ENCODE measurements at places on chromosomes 13 and 19.

DNA sequence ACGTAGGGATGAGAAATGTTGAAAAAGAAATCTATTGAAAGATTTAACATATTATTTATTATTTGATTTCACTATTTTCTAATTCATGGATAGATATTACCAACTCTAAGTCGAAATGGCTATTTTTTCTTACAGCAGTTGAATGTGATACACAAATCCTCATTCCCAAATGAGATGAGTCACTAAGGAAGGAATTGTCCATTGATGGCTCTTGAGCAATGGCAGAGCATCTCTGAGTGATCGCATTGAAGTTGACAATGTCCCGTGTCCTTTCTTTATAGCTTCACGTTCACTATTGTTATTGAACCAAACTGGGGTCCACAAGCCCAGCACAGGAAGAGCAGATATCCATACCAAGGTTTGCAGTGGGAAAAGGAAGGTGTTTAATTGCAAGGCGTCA lies 648.3 kb upstream of the SPRY2 start:
- no peak for DNase-seq

DNA sequence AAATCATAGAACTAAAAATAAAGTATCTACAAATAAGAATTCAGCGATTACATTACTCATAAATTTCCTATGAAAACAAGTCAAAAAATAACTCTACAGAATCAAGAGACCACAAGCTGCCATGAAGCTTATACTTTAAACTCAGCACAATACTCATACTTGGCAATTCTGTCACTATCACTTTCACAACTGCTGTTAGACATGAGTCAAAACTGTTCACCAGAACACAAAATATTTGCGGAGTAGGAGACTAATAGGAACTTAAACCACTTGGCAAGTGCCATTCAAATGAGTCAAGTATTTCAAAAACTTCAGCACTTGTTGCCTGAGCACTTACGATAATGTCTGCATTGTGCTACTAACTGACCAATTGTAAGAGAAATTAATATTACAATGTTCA lies 387.8 kb upstream of the GPC6 start:
- no peak for DNase-seq

DNA sequence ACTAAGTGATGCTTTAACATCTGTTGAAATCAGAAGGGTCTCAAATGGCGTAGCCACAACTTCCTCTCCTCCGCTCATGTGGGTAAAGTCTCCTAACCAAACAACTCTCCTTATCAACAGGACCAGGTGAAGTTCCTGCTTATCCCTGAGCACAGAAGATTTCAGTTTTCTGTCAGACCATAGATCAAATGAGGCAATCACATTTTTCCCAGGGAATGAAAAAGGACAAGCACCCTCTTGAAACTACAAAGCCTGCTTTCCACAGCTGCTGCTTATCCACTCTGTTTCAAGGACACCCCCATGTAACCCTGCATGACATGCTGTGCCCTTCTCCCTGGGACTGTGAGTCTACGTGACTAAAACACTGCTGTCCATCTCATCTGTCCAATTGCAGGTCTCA lies 788.3 kb upstream of the SLITRK5 start:
- DNase-seq, result no peak

- DNase-seq, result no peak
Measured at GRCh38 chr13:40076765-40077362, 421.4 kb downstream of the COG6 start.

DNA sequence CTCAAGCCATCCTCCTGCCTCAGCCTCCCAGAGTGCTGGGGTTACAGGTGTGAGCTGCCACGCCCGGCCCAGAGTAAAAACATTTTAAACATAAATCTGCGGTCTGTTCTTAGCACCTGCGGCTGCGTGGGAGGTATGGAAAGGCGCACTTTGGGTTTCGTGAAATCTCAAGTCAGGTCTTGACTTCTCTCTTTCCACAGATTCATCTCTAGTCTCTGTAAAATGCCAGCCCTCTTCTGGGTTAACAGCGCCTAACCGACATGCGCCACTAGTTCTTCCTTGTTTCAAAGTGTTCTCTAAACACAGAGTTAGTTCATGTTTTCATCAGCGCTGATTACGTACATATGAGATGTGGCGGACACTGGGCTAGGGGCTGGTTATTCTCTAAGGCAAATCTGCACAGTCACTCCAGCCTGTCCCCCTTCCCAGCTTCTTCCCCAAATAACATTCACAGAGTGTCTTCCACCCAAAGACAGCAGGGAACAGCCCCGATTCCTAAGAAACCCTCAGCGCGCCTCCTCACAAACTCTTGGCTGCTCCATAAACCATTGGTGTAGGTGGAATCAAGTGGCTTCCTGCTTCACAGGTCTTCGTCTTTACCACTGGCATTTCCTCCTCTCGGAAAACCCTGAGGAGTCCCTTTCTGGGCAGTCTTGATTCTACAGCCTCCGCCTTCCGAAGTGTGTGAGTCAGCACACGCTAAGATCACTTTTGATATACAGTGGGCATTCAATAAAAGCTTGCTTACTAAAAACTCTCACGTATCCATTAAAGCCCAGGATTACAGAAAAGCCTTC lies 1.4 kb downstream of the PARP4 start:
- DNase-seq, result peak; percentile 65

GRCh38 chr19:10431943-10432735 lies 11.8 kb downstream of the PDE4A start:
- peak; percentile 62 for DNase-seq

GRCh38 chr13:110233181-110233950 lies 73.6 kb downstream of the COL4A1 start:
- no peak for DNase-seq

DNA sequence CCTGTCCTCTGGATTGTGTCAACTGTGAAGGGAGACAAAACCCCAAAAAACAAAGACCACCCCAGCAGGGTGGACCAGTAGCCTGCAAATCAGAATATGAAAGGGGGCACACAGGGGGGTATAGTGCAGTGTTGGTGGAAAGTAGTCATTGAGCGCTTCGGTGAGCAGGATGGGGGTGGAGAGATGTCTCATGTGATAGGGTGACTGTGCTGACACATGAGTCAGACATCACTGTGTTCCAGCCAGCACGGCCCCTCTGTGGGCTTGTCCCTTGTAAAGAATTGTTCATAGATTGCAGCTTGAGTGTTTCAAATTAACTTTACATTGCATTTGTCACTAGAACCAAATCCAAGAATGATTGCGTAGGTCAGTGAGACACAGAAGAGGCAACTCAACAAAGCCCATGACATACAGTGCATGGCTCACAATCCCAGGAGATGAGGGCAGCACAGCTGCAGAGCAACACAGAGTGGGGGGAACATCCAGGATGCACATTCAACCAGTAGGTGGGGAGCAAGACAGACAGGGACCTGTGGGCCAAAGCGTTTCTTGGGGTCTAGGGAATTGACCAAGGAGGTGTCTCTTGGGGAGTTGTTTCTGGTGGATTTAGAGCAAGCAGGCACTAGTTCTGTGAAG lies 7.5 kb downstream of the ZNF440 start:
- no peak for DNase-seq

DNA sequence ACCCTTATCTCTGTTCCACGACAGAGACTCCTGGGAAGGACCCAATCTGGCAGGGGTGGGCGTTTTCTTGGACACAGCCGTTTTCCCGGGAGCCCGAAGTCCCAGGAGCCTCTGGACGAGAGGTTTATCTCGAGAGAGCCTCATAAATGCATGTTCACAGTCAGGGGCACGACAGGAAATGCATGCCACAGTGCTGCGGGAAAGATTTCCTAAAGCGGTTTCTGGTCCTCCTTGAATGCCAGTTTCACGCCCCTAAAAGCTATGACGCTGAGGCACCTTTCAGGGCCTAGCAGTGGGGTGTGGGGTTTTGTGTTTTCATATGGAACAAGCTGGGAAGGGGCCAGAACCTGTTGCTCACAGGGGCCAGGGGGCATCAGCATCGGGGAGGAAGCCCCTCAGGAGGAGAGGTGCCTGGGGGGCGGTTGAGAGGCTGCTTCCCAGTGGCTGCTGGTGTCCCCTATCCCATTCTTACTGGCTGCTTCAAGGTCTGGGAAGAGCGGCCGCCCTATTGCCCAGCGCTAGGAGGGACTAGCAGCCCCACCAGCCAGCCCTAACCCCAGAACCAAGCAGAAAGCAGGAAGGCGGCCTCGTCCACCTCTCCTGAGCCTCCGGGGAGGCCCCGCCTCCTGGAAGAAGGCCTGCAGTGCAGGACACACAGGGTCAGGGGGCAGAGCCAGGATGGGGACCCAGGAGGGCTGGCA lies 157.0 kb downstream of the KDM4B start:
- DNase-seq, result no peak

DNA sequence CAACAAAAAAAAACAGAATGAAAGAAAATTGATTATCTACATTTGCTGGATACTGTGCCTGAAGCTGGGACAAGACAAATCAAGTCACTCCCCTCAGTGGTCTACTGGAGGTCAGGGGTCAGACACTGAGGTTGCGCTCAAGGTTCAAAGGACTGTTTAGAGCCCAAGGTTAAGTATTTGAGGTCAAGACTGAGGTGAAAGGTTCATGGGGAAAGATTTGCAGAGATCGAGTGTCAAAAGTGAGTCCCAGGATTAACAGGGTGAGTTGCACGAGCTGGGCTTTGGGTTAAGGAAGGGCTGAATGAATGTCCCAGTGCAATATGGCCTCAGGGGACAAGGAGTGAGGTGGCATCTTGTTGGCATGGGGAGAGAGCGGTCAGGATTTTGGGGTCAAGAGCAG lies 3.4 kb upstream of the TOMM40 start:
- DNase-seq, result no peak

DNA sequence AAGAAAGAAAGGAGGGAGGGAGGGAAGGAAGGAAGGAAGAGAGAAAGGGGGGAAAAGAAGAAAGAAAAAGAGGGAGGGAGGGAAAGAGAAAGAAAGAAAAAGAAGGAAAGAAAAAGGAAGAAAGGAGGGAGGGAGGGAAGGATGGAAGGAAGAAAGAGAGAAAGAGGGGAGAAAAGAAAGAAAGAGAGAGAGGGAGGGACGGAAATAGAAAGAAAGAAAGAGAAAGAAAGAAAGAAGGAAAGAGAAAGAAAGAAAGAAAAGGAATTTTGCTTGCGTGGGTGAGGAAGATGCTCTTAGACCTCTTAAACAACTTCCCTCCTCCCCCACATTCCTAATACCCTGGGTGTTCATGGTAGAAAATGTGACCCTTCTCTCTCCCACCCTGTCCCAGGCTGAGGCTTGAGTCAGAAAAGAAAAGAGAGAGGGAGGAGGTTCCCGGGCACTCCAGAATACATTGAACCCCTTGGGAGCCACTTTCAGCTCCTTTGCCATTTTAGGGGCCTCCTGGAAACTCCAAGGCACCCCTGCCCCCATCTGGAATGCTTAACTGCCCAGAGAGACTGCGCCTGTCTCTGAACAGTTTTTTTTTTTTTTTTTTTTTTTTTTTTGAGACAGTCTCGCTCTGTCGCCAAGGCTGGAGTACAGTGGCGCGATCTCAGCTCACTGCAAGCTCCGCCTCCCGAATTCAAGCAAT lies 9.2 kb upstream of the KANK3 start:
- DNase-seq, result no peak

DNA sequence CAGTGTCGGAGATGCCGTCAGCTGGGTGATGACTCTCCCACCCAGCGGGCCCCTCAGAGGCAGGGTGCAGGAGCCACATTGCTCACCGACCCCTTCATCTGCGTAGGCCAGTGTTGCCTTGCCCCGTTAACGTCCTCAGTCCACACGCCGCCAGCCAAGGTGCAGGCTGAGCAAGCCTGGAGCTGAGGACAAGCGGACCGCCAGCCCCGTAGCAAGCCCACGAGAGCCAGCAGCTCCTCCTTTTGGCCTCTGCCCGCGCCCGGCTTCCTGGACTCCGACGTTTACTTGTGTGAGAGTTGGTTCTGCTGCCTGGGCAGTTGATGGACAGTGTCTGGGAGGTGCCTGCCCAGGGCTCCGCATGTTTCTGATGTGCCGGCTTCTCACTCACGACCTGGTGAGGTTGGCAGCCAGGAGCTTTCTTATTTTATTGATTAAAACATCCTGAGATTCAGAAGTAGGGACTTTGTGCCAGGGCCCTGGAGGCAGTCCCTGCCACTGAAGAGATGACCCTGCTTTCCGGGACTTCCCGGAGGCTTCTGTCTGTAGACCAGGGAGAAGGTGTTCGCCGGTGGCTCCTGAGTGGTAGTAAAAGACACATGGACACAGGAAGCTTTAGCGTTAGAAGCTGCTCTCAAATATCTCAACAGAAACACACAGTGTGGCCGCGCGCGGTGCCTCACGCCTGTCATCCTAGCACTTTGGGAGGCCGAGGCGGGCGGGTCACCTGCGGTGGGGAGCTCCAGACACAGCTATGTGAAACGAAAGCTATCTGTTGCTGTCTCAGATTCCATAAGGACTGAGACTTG lies 5.8 kb downstream of the DAZAP1 start:
- no peak for DNase-seq

GRCh38 chr19:14782626-14783409 lies 4.5 kb upstream of the ADGRE2 start:
- DNase-seq, result no peak

DNA sequence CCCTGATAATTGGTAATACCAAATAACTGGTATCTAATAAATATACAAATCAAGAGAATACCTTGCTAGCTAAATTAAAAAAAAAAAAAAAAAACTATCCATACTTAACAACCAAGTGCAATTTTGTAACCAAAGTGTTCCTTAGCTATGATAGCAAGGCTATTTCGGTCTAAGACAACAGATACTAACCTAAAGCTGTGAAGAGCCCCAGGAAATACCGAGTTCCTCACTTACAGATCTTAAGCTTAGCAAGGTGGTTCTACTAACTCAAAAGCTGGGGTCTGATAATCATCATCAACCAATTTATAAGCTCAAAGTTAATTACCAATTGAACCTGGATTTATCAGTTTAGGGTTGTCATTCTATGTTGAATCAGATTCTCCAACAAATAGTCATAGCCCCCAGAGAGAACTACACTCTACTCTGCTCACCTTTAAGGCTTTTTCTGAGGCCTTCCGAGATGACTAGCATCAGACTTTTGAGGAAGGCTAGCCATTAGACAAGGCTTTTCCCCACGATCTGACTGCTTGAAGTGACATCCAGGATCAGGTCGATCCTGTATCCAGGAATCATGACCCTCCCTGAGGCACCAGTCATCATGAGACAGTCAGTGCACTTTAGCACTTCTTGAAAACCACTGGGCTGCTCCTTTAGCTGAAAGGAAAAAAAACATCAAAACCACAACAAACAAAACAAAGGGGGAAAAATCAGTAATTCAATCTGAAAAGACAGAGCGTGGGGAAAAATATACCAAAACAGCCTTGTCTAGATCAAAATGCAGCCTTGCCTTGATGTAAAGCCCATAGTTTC lies 31.9 kb downstream of the INTS6 start:
- no peak for DNase-seq

Measured in stimulated activated CD4-positive, alpha-beta T cell treated with anti-CD3 and anti-CD28 coated beads, Interleukin-4, amount 100 ng/mL, for 1 hour (primary cell).